Karpas-422 (cell line): ENCODE measurements at places on chromosomes 7 and 10. TPM values are rescaled to one million over a fixed set of nuclear protein-coding genes. Genes with fewer than 3 reads are reported as not detected.

GRCh38 chr7:16634271-16634738, 11.2 kb downstream of the ANKMY2 start:
- peaks cover 21% of the 10 kb centered on the region for H3K4me1 ChIP-seq
- no peaks in the 10 kb centered on the region for H3K27me3 ChIP-seq
- H3K36me3 ChIP-seq, result peaks cover 7% of the 10 kb centered on the region; the same call in 1 of the 2 replicates
- no peak overlapping the region for H3K27ac ChIP-seq
- no peak for DNase-seq

GRCh38 chr10:27568196-27569175, 64.4 kb downstream of the RAB18 start:
- peaks cover 6% of the 10 kb centered on the region; the same call in 1 of the 2 replicates for H3K27me3 ChIP-seq
- no peaks in the 10 kb centered on the region for H3K4me1 ChIP-seq
- H3K4me3 ChIP-seq, result no peak overlapping the region
- H3K27ac ChIP-seq, result no peak overlapping the region
- no peaks in the 10 kb centered on the region for H3K36me3 ChIP-seq
- DNase-seq, result no peak

- no peak for DNase-seq
- no peak overlapping the region for H3K27ac ChIP-seq
- H3K27me3 ChIP-seq, result no peaks in the 10 kb centered on the region
- H3K4me1 ChIP-seq, result peaks cover 31% of the 10 kb centered on the region
- no peaks in the 10 kb centered on the region for H3K36me3 ChIP-seq
These were observed 2.7 kb upstream of the FRAT2 start for GRCh38 chr10:97336942-97337831.

DNA sequence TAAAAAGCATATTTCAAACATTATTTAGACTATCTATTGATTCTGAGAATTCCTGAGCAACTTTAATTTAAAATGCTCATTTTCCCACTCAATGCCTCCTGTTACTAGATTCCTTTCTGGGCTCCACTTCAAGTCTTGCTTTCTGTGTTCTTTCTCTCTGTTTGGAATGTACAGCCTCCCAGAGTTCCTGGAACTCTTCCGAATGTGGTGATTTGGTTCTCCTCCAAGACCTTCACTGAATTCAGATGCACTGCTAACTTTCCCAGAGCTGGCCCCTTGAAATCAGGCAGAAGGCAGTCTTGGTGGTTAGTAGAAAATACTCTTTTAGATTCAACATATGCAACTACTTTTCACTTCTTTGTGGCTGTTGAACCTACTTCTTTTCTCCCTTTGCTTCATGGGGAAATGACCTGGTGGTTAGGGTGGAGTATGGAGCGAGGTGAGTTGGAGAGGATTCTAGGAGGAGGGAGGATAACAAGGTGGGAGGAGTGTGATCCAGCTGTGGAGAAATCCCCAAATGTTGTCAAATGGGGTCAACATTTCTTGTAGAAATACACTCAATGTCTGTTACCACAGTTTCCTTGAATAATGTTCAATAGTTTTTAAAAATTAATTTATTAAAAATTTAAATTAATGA, 27.9 kb upstream of the CCDC7 start:
- DNase-seq, result no peak
- no peaks in the 10 kb centered on the region for H3K36me3 ChIP-seq
- no peak overlapping the region for H3K27ac ChIP-seq
- no peaks in the 10 kb centered on the region for H3K27me3 ChIP-seq
- no peak overlapping the region for H3K4me3 ChIP-seq

DNA sequence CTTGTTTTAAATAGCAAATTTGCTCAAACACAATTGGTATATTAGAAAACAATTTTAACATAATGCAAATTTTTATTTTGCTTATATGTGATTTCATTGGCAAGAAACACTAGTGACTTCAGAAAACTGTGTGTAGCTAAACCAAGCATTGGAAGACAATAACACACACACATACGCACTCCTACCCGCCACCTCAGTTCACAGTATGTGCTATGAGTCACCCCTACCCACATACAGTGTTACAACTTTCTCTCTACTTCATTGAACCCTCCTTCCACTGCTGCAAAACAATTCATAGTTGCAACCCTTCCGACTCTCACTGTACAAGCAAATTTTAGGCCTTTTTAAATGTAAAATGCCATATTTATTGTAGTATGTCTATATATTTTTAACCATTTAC, 119.9 kb upstream of the THSD7A start:
- H3K27ac ChIP-seq, result no peak overlapping the region
- H3K27me3 ChIP-seq, result no peaks in the 10 kb centered on the region
- no peaks in the 10 kb centered on the region for H3K4me1 ChIP-seq
- no peaks in the 10 kb centered on the region for H3K36me3 ChIP-seq

GRCh38 chr10:34885898-34886297, 70.8 kb upstream of the PARD3 start:
- H3K27me3 ChIP-seq, result no peaks in the 10 kb centered on the region
- H3K4me1 ChIP-seq, result no peaks in the 10 kb centered on the region
- H3K36me3 ChIP-seq, result no peaks in the 10 kb centered on the region
- H3K27ac ChIP-seq, result no peak overlapping the region

GRCh38 chr7:85602196-85602595, 415.3 kb upstream of the SEMA3D start:
- no peaks in the 10 kb centered on the region for H3K4me1 ChIP-seq
- H3K36me3 ChIP-seq, result no peaks in the 10 kb centered on the region
- no peak overlapping the region for H3K27ac ChIP-seq
- DNase-seq, result no peak
- H3K27me3 ChIP-seq, result no peaks in the 10 kb centered on the region

GRCh38 chr10:1299041-1299726, 243.0 kb downstream of the WDR37 start:
- H3K4me1 ChIP-seq, result no peaks in the 10 kb centered on the region
- H3K27me3 ChIP-seq, result no peaks in the 10 kb centered on the region
- no peak overlapping the region for H3K4me3 ChIP-seq
- no peak overlapping the region for H3K27ac ChIP-seq
- H3K36me3 ChIP-seq, result no peaks in the 10 kb centered on the region

DNA sequence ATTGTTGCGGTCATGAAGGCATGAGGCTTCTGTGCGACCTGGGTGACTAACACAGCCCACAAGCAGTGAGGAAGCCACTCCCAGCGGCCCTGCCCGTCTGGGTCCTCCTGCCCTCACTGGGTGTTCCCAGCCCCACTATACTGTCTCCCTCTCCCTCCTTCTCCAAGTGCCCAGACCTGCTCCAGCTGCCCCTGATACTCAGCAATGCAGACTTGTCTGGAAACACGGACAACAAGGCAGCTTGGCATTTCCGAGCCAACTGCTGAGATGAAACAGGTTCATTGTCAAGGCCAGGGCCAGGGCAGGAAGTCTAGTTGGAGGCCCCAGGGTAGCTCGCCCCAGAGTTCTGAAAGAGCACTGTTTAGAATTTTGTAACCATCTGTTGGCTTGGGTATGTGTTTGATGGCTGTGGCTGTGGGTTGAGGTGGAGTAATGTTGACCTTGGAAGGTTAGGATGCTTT, 95.7 kb downstream of the RBM20 start:
- H3K4me3 ChIP-seq, result no peak overlapping the region
- H3K4me1 ChIP-seq, result peaks cover 4% of the 10 kb centered on the region; the same call in 1 of the 2 replicates

DNA sequence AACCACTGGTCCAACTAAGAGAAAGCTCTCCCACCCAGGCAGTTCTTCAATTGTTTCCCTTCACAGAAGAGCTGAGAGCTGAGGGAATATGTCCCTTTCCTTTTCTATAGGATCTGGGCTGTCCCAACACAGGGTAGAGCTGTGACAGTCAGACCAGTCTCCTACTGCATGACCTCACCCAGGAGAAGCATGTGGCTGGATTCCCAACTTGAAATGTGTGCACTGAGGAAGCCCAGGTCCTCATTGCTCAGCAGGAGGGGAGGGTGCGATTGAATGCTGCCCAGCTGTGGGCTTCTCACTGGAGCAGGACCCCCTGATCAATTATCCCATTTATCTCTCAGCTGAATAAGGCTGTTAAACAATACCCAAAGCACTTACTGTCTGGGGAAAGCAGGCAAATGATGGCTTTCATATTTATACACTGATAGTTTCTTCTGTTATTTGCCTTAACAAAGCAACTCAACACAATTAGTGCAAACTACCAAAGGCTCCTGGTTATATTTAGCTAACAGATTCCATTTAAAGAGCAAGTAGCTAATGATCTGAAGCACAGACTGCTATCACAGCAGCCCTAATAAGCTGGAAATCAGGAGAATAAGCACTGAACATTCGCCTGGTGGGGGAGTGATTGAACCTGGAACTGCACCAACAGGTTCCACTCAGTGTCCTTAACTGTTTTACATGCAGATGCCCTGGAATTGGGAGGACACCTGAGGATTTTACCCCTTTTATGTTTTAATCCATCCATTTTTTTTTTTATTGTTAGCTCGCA, 508.8 kb downstream of the CCSER2 start:
- H3K4me1 ChIP-seq, result no peaks in the 10 kb centered on the region
- no peak for DNase-seq
- no peaks in the 10 kb centered on the region for H3K27me3 ChIP-seq
- H3K27ac ChIP-seq, result no peak overlapping the region
- H3K36me3 ChIP-seq, result no peaks in the 10 kb centered on the region

DNA sequence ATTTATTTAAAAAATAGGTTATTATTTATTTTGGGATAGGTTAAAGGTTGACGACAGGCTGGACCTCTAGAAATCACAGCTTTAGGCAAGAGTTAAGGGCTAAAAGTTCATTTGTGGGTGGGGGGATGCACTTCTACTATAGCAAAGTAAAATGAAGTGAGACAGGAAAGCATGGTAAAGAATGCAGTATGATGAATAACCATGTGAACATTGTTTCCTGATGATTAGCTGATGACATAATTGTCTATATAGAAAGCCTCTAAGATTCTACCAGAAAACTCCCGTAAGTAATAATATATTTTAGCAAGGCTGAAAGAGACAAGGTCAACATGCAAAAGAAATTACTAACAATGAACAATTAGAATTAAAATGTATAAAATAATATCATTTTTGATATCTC, 25.7 kb upstream of the PRSS37 start:
- no peaks in the 10 kb centered on the region for H3K27me3 ChIP-seq
- DNase-seq, result no peak
- H3K4me3 ChIP-seq, result no peak overlapping the region
- H3K36me3 ChIP-seq, result no peaks in the 10 kb centered on the region
- H3K27ac ChIP-seq, result no peak overlapping the region

GRCh38 chr10:133464582-133465031, 10.9 kb downstream of the SCART1 start:
- H3K27ac ChIP-seq, result no peak overlapping the region
- no peaks in the 10 kb centered on the region for H3K4me1 ChIP-seq
- H3K36me3 ChIP-seq, result no peaks in the 10 kb centered on the region

GRCh38 chr7:128404143-128404681, 5.6 kb downstream of the IMPDH1 start:
- peaks cover 31% of the 10 kb centered on the region for H3K4me1 ChIP-seq
- 0 out of 2 replicates have a peak overlapping the region, but pooled peaks have one; percentile 60 for H3K27ac ChIP-seq
- H3K36me3 ChIP-seq, result peaks cover 19% of the 10 kb centered on the region; the same call in 1 of the 2 replicates
- H3K27me3 ChIP-seq, result no peaks in the 10 kb centered on the region
- peak overlapping the region; percentile 93 for H3K4me3 ChIP-seq

DNA sequence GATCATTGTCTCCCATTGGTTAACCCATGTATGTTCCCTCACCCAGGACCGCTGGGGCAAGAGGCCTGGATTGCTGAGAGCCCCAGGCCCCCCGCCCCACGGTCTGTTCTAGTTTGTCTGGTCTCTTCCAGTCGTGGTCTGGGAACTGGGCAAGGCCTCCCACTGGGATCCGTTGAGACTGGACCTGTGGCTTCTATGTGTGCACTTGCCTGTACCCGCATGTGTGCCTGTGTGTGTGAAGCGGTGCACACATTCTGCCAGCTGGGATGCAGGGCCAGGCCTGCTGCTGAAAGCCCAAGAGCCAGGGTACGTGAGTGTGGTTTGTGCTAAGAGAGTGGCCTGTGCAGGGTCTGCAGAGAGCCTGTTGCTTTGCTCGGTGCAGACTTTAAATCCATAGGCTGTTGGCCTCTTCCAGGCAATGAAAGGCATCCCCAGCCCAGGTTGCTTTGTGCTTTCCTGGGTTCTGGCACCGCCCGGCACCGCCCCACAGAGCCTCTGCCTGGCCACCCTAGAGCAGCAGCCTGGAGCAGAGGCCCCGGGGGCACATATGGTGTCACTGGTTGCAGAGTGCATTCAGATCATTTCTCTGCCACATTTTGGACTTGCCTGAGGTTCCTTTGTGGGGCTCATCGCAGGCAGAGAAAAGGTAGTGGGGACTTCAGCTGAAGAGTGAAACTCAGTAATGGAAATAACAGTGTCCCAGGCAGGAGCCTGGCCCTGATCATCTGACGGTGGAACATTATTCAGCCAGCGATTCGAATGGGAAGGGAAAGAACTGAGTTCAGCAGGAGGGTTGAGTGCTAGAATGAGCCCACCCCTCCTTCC, 215.5 kb downstream of the GLRX3 start:
- no peaks in the 10 kb centered on the region for H3K36me3 ChIP-seq
- H3K27ac ChIP-seq, result no peak overlapping the region

DNA sequence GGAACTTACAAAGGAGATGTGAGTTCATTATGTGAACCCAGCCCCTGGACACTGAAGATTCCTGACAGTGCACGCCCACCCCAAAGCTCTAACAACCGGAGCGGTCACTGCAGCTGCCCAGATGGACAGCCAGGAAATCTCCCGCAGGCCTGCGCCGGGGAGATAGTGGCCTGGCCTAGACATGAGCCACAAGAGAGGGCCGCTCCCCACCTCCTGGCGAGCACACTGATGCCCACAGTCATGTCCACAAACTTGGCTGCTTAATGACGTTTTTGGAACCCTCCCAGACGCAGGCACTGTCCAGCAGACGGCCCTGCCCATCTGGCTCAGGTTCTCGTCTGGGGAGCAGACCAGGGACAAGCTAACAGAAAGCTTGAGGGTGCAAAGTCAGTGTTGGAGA, 34.2 kb downstream of the TCERG1L start:
- H3K27ac ChIP-seq, result no peak overlapping the region
- no peaks in the 10 kb centered on the region for H3K36me3 ChIP-seq
- no peaks in the 10 kb centered on the region for H3K27me3 ChIP-seq
- no peak for DNase-seq
- no peaks in the 10 kb centered on the region for H3K4me1 ChIP-seq
- H3K4me3 ChIP-seq, result no peak overlapping the region

H2BK1 gene
- total RNA-seq, result not detected in 2 replicates

RASA4B gene
- 2.4 and 5.6 TPM in 2 replicates for total RNA-seq

VAX1 gene
- not detected in 2 replicates for total RNA-seq

WDR86 gene
- total RNA-seq, result not detected in 2 replicates

PLAC9 gene
- total RNA-seq, result not detected in 2 replicates

CYP17A1 gene
- total RNA-seq, result not detected in 2 replicates

FBXO24 gene
- 1.0 TPM in 1 of 2 replicates, not detected in the other for total RNA-seq

PDZD7 gene
- 2.6 and 3.0 TPM in 2 replicates for total RNA-seq

ZEB1 gene
- total RNA-seq, result 49.5 and 53.9 TPM in 2 replicates

MDFIC gene
- not detected in 2 replicates for total RNA-seq

MYO3A gene
- not detected in 2 replicates for total RNA-seq

CALML3 gene
- not detected in 2 replicates for total RNA-seq

NAMPT gene
- 49.2 and 87.4 TPM in 2 replicates for total RNA-seq

PODXL gene
- total RNA-seq, result 1.5 and 3.4 TPM in 2 replicates
